Right ventricle myocardium inferior (tissue), 1 donor: ENCODE measurements at places on chromosomes 5 and 9. TPM values are rescaled to one million over a fixed set of nuclear protein-coding genes. Genes with fewer than 3 reads are reported as not detected.

ALDH1A1 gene
- total RNA-seq = 25.7 TPM

- no peak for DNase-seq
Measured at GRCh38 chr9:68643901-68644809, 60.9 kb upstream of the PIP5K1B start.

LCP2 gene
- 6.7 TPM for total RNA-seq

- DNase-seq = no peak
Measured at GRCh38 chr5:105877592-105877991, 1793.1 kb downstream of the EFNA5 start.

- DNase-seq = no peak
Measured at GRCh38 chr5:14201325-14202045, 58.3 kb downstream of the TRIO start.

DNA sequence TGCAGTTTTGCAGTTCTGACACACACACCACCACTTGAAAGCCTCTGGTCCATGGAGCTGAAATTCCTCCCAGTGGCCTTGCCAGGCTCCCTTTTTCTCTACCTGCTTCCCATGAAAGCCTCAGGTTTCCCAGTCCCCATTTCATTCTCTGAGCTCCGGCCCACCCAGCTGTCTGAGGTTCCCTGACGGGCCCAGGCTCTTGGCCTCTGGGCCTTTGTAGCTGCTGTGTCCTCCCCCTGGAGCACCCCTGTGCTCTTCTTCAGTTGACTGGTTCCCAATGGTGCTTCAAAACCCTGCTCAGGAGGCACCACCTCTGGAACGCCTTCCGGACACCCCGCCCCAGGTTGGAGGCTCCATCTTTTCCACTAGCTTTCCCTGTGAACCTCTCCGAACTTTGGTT is 155.9 kb upstream of the SHB start:
- no peak for DNase-seq

IL4 gene
- not detected for total RNA-seq

TIMD4 gene
- 0.35 TPM for total RNA-seq

DNA sequence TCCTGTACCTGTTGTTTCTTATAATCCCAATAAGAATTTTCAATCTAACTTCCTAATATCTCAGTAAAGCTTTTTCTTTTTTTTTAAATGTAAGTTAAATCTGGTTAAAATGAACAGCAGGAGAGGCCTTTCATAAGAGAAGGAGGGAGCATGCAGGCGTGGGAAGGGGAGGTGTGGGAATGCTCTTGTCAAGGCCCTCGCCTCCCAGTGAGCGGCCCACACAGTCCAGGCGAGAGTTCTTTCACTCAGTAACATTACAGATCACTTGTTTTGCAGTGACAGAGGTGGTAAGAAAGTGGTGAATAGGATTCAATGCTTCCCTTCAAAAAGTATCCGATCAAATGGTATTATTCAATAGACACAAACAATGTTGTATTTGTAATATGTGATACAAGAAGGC is 125.0 kb downstream of the EPB41L4A start:
- DNase-seq = no peak

BHMT2 gene
- 8.9 TPM for total RNA-seq

DBH gene
- total RNA-seq = not detected

DNA sequence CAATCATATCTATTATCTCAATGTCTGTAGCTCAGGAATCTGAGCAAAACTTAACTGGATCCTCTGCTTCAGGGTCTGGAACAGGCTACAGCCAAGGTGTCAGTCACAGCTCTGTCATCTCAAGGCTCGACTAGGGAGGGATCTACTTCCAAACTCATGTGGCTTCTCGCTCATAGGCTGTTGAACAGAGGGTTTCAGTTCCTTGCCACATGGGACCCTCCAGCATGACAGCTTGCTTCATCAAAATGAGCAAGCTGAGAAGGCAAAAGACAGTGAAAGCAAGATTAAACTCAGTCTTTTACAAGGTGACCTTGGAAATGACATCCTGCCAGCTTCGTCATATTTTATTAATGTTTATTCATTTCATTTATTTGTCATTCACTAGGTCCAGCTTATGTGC is 111.7 kb downstream of the GADD45G start:
- DNase-seq = no peak

- no peak for DNase-seq
Measured at GRCh38 chr5:82719368-82719767, 357.8 kb downstream of the TMEM167A start.

GFRA3 gene
- total RNA-seq = 1.4 TPM

ASPN gene
- 5.7 TPM for total RNA-seq

- DNase-seq = no peak
Measured at GRCh38 chr5:39340506-39340905, 23.8 kb downstream of the C9 start.

DNA sequence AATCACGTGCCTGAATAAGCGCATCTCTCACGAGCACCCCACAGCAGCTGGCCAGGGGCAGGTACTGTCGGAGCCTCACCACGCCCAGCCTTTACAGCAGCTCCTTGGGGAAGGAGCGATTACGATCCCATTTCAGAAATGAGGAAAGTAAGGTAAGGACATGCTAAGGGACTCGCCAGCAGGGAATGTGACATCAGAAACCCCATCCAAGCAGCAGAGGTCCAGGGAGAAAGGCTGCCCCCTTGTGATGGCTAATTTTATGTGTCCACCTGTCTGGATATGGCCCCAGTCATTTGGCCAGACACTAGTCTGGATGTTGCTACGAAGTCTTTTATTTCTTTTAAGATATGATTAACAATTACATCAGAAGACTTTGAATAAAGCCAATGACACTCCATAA is 77.3 kb downstream of the UBE2QL1 start:
- no peak for DNase-seq

GRCh38 chr5:172091956-172092732 is 85.7 kb upstream of the FBXW11 start:
- DNase-seq = no peak

DNA sequence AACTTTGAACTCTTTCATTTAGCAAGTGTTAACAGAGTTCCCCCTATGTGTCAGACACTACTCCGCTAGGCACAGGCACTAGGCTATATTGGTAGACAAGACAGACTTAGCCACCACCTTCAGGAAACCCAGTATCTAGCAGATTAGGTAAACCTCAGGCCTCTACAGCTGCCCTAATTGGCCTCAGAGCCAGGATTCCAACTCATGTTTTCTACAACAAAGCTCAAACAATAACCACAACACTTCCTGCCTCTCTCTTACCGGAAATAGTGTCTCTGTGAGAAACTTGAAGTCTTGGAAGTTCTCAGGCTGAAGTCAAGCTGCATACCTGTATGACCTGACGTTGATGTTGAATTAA is 116.6 kb upstream of the SLC44A1 start:
- no peak for DNase-seq

DNA sequence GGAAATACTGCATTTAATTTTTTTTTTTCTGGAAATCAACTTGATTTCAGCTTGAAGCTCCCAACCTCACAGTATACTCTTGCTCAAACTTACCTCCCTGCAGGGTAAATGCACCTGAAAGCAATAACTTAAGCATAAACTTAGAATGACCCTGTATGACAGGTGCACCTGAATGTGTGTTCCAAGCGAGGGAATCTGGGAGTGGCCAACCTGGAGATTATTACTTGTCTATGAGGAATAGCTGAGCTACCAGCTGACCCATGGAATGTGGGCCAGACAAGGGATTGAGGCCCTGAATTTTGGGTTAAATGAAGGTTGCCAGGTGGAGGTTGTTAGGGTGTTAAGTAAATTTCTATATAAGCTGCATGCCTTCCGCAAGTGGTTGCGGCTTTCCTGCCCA is 140.6 kb downstream of the OSTF1 start:
- DNase-seq = no peak

- no peak for DNase-seq
Measured at GRCh38 chr5:122155546-122155945, 26.2 kb downstream of the ZNF474 start.

DIRAS2 gene
- total RNA-seq = not detected

CCDC187 gene
- not detected for total RNA-seq
